ENCODE measurements at places on chromosomes 16 and 17. TPM values are rescaled to one million over a fixed set of nuclear protein-coding genes. Genes with fewer than 3 reads are reported as not detected.

DPEP3 gene
- total RNA-seq: not detected

TAC4 gene
- total RNA-seq: not detected

MRPL10 gene
- total RNA-seq: 49.4 TPM

ITGAD gene
- total RNA-seq: not detected

ARL17A gene
- 19.7 TPM for total RNA-seq

DNASE1L2 gene
- 2.6 TPM for total RNA-seq

GNG13 gene
- total RNA-seq: not detected

SULT1A1 gene
- total RNA-seq: 15.9 TPM

KRTAP1-5 gene
- total RNA-seq: not detected

NDUFB10 gene
- total RNA-seq: 122 TPM

CES4A gene
- 13.9 TPM for total RNA-seq

NT5C3B gene
- total RNA-seq: 46.0 TPM

G6PC1 gene
- 1.5 TPM for total RNA-seq

HS3ST3B1 gene
- 6.6 TPM for total RNA-seq

ZPBP2 gene
- not detected for total RNA-seq

ARMC5 gene
- total RNA-seq: 11.1 TPM

DRC3 gene
- 8.9 TPM for total RNA-seq

PARD6A gene
- total RNA-seq: 4.7 TPM

ABCC11 gene
- 0.07 TPM for total RNA-seq

ENGASE gene
- 72.6 TPM for total RNA-seq

CCL8 gene
- total RNA-seq: not detected

FAM171A2 gene
- 34.7 TPM for total RNA-seq

MYL11 gene
- 10.4 TPM for total RNA-seq

FBXW10 gene
- total RNA-seq: 0.22 TPM

Data from type B pancreatic cell (in vitro differentiated cells).